Ascending aorta (tissue), 2 donors: ENCODE measurements at places on chromosomes 4 and X. TPM values are rescaled to one million over a fixed set of nuclear protein-coding genes. Genes with fewer than 3 reads are reported as not detected.

DNA sequence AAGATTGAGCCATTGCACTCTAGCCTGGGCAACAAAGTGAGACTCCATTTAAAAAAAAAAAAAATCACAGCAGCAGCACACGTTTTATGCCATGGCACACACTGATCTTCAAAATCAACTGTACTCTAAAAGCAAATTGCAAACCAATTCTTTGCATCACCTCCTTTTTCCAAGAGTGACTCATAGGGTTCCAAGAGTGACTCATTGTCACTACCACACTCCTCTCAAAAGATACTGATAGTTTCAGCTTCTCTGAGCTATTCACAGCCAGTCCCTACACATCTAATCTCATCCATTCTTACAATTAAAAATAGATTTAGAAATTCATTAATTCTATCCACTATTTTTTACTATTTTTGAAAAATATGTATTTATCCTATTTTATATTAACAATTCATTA is 1494.9 kb upstream of the AGA start:
- DNase-seq, result no peak

TRIM61 gene
- not detected for total RNA-seq

- DNase-seq, result no peak
Measured at GRCh38 chrX:151397741-151398070, 700 bp downstream of the VMA21 start.

DNA sequence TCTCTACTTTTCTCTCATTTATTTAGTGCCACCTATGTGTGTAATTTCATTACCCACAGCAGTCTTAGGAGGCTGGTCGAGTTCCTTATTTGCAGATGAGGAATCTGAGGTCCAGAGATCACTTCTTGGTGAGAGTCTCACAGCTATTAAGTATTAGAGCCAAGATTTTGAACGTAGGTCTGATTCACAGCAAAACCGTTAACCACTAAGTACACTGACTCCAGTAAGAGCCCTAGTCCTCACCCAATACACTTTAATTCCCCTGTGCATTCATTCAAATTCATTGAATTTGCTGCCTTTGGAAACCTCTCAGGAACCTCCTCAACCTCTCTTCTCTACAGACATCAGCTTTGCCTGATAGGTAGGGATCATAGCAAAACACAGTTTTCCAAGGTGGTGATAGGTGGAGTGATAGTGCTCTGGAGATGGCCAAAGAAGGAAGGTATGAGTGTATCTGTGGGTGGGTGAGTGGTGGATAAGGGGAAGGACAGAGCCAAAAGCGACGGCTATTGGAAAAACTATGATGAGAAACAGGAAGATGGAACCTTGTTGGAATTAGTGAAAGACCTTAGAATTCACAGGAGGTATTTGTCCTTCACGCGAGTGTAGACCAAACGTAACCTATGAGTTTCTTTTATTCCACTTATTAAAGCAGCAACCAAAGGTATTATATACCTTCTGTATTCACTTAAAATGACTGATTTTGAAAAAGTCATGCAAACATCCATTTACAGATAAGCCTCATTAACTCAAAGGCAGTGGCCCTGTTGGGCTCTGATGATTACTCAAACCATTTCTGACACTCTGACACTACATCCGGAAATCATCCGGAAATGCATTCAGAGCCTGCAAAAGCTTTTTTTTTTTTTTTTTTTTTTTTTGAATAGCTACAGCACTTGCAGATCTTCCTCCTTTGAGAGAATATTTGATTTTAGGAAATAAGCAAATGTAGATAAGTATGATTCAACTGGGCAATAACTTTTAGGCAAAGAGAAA is 6.3 kb downstream of the FMR1 start:
- no peak for DNase-seq

- DNase-seq, result no peak
Measured at GRCh38 chrX:12249997-12250396, 111.7 kb downstream of the FRMPD4 start.

SMARCA1 gene
- total RNA-seq, result 21.5 TPM

CSAG1 gene
- total RNA-seq, result not detected

RPA4 gene
- total RNA-seq, result 0.43 TPM

HPGD gene
- total RNA-seq, result 4.2 TPM

GAB1 gene
- 31.0 TPM for total RNA-seq
